ENCODE measurements at places on chromosomes 11 and 22. TPM values are rescaled to one million over a fixed set of nuclear protein-coding genes. Genes with fewer than 3 reads are reported as not detected.

- peaks cover 9% of the 10 kb centered on the region for H3K36me3 ChIP-seq
- peaks cover 6% of the 10 kb centered on the region for H3K27me3 ChIP-seq
- no peak overlapping the region for H3K27ac ChIP-seq
- peaks cover 9% of the 10 kb centered on the region for H3K4me1 ChIP-seq
- DNase-seq = peak; percentile 34
These were observed 43.2 kb upstream of the DLAT start for GRCh38 chr11:111982019-111982464.

Gene OR4C45
- total RNA-seq = not detected

Gene SDHD
- total RNA-seq = 95.4 TPM

DNA sequence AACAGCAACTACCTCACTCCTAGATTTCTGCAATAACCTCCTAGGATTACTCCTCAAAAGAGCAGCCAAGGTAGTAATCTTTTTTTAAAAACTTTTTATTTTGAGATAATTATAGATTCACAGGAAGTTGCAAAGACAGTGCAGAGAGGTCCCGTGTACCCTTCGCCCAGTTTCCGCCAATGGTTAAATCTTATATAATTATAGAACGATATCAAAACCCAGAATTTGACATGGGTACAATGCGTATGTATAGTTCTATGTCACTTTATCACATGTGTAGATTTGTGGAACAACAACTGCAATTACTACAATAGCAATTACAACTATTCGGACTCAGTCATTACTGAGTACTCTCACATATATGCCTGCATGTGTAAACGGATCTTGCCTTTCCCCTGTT is 94.8 kb upstream of the APOA1 start:
- peaks cover 55% of the 10 kb centered on the region for H3K4me1 ChIP-seq
- peak overlapping the region; percentile 23 for H3K4me3 ChIP-seq
- no peak for DNase-seq
- peaks cover 18% of the 10 kb centered on the region for H3K36me3 ChIP-seq
- H3K27me3 ChIP-seq = no peaks in the 10 kb centered on the region

DNA sequence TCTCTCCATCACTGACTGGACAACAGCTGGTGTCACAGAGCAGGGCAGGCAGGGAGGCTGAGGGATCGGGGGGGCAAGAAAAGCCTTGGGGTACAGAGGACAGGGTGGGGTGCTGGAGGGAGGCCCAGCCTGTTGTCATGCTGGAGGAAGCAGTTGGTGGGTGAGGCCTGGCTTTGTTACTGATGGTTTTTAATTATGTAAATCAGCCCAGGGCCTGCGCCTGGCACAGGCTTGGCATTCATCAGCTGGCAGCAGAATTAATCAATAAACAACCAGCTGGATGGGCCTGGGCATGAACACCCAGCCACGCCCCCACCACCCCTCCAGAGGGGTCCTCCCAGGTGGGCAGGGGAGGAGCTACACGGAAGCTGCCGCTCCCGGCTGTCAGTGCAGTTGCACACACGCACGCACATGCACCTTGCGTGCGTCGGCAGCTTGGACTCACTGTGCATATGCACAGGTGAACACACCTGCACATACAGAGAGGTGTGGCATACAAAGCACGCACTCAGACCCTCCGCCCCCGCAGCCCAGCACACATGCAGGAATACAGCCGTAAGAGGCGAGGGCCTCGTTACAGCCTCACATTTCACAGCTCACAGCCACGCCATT is 21.3 kb upstream of the ELFN2 start:
- H3K27me3 ChIP-seq = no peaks in the 10 kb centered on the region
- DNase-seq = no peak
- no peak overlapping the region for H3K4me3 ChIP-seq

Gene TMEM132A
- 2.4 TPM for total RNA-seq

DNA sequence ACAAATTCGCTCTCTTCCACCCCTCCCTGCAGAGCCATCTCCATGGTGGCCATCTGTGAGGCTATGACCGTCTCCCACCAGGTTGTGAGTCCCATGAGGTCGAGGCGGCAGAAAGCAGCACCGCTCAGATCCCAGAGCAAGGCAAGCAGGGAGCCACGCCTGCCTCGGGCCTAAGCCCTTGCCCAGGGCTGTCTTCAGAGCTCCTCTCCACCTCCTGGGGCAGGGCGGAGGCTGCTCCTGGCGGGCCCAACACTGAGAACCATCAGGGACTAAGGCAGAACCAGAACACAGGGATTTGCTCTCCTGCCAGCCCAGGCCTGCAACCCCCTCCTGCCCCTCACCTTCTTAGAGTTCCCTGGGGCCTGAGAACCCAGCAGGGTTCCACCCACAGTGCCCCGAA is 80.9 kb upstream of the WNT11 start:
- no peak for DNase-seq
- H3K27ac ChIP-seq = no peak overlapping the region
- peaks cover 3% of the 10 kb centered on the region for H3K27me3 ChIP-seq
- H3K4me1 ChIP-seq = peaks cover 28% of the 10 kb centered on the region
- no peaks in the 10 kb centered on the region for H3K36me3 ChIP-seq

DNA sequence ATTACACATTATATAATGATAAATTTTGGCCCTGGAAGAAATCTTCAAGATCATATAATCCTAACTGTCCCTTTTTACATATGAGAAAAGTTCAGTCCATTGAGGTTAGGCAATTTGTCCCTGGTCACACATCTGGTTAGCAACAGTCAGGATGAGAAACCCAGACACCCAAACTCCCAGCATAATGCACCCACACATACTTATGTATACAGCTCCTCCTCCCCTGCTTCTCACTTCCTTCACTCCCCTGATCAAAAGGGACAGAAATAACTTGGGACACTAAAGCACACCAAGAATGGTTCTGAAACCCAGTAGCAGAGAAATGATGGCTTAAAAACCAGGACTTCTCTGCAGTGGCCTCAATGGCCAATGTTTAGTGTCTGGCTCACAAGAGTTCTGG is 11.1 kb downstream of the NUMA1 start:
- no peak overlapping the region for H3K4me3 ChIP-seq
- H3K27me3 ChIP-seq = no peaks in the 10 kb centered on the region
- peaks cover 19% of the 10 kb centered on the region for H3K36me3 ChIP-seq
- peak overlapping the region; percentile 64 for H3K27ac ChIP-seq
- no peak for DNase-seq
- peaks cover 60% of the 10 kb centered on the region for H3K4me1 ChIP-seq

Gene PLAAT5
- total RNA-seq = not detected

DNA sequence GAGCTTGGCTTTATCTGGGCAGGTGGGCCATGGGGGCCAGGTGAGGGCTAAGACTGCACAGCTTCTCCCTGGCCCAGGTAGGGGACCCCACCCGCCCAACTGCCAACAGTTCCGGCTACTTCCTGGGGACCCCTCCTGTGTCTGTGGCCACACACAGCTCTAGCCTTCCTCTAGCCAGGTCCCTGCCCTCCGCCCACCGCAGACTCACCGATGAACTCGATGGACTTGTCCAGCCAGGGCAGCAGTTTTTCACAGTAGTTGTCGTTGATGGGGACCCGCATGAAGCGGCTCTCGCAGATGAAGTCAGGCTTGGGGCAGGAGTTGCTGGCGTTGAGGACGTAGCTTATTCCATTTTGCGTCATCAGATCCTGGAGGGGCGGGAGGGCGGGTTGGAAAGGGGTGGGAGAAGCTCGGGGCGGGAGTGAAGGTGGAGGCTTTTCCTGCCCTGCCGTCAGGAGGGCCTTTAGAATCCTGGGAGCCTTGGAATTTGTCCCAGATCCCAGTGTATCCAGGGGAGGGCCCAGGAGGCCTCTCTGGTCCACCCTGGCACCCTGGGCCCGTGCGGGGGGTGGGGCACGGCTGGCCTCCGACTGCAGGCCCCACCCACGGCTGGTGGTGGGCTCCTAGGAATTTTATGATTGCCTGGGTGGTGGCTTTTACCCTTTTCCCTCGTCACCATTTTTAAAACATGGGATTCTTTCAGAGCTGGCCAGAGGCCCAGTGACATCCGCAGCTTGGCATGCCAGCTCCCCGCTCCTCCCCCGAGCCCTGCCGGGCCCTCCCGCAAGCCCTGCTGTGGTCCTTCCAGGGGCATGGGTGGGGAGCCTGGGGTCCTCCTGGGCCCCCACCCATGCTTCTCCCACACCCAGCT is 13.9 kb downstream of the DUSP8 start:
- no peaks in the 10 kb centered on the region for H3K36me3 ChIP-seq
- peaks cover 2% of the 10 kb centered on the region for H3K27me3 ChIP-seq
- no peaks in the 10 kb centered on the region for H3K4me1 ChIP-seq
- H3K4me3 ChIP-seq = no peak overlapping the region
- no peak overlapping the region for H3K27ac ChIP-seq

- H3K4me1 ChIP-seq = peaks cover 11% of the 10 kb centered on the region
- peaks cover 2% of the 10 kb centered on the region for H3K27me3 ChIP-seq
- H3K27ac ChIP-seq = peak overlapping the region; percentile 74
- DNase-seq = no peak
- H3K4me3 ChIP-seq = peak overlapping the region; percentile 88
These were observed 1.2 kb downstream of the KCNQ1OT1 start for GRCh38 chr11:2698386-2699184.

DNA sequence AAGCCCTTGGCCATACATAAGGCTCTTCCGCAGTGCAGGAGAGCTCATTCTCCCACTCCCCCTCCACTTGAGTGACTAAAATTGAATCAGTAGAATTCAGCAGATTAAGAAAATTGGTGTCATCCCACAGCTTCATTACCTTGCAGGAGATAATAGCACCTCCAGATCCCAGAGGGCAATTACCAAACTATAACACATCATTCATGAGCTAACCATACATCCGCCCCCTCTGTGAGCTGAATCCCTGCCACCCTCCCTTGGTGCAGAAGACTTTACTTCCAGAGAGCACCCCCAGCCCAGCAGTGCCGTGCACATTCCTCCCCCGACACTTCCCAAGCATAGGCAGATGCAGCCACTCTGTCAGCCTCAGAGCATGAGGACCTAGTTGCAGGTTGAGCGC is 496.5 kb upstream of the B3GAT1 start:
- no peak for DNase-seq
- no peaks in the 10 kb centered on the region for H3K27me3 ChIP-seq
- no peak overlapping the region for H3K27ac ChIP-seq
- H3K4me3 ChIP-seq = no peak overlapping the region
- H3K4me1 ChIP-seq = no peaks in the 10 kb centered on the region
- H3K36me3 ChIP-seq = no peaks in the 10 kb centered on the region

- peaks cover 32% of the 10 kb centered on the region for H3K36me3 ChIP-seq
- H3K4me3 ChIP-seq = no peak overlapping the region
- DNase-seq = no peak
- H3K27me3 ChIP-seq = no peaks in the 10 kb centered on the region
- peaks cover 16% of the 10 kb centered on the region for H3K4me1 ChIP-seq
- H3K27ac ChIP-seq = no peak overlapping the region
These were observed 10.1 kb downstream of the AIP start for GRCh38 chr11:67492801-67493547.

DNA sequence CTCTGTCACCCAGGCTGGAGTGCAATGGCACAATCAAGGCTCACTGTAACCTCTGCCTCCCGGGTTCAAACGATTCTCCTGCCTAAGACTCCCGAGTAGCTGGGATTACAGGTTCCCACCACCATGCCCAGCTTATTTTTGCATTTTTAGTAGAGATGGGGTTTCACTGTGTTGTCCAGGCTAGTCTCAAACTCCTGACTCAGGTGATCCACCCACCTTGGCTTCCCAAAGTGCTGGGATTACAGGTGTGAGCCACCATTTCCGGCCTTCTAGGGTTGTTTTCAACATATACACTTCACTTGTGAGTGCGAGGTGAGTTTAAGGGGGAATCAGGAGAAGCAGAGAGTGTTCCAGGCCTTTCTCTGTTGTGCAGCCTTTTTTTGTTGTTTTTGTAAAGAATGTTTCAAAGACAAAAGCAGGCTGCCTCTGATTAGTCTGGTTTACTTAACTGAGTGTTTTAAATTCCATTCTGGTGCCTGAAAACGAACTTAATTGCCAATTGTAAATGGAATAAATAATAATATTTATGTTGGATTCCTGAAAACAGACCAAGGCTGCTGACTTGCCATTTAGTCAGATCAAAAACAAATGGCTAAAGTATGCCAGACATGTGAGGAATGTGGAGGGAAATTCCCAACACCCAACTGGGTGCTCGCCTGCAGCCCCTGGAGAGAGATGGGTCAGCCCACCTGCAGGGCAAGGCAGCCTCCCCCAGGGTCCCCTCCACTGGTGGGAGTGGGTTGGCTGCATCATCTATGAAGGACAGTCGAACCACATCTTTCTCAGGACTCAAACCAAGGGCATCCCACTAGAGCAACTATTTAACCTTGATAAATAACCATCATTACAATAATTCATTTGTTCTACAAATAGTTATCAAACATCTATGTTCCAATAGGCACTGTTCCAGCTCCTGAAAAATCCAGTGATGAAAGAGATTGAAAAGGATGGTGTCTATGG is 4.6 kb upstream of the RANGAP1 start:
- H3K4me3 ChIP-seq = no peak overlapping the region
- peaks cover 12% of the 10 kb centered on the region for H3K4me1 ChIP-seq
- no peaks in the 10 kb centered on the region for H3K36me3 ChIP-seq
- DNase-seq = no peak

DNA sequence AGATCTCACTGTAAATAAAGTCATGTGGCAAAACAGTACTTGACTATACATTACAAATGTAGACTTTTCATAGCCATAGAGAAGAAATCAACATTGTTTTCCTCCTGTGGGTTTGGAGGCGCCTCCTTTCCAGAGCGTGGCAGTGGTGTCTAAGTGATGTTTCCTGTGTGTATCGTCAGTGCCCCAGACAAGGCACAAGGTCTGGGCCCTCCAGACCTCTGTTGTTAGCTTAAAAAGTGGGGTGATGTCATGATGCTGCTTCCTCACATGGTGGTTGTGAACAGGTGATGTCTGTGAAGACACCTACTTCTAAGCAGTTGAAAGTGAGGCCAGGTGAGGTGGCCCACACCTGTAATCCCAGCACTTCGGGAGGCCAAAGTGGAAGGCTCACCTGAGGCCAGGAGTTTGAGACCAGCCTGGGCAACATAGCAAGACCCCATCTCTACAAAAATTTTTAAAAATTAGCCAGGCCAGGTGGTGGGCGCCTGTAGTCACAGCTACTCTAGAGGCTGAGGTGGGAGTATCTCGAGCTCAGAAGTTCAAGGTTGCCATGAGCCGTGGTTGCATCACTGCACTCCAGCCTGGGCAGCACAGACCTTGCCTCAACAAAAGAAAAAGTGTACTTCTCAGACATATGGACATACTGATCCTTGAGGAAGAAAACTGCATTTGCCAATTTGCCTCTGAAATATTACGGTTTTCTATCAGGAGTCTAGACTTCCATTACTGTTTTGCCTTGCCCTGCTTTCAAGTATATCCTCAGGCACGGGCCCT is 15.7 kb downstream of the NUP50 start:
- no peak overlapping the region for H3K4me3 ChIP-seq
- peak overlapping the region; percentile 61 for H3K27ac ChIP-seq
- peaks cover 53% of the 10 kb centered on the region for H3K4me1 ChIP-seq
- H3K27me3 ChIP-seq = no peaks in the 10 kb centered on the region
- DNase-seq = peak; percentile 14

DNA sequence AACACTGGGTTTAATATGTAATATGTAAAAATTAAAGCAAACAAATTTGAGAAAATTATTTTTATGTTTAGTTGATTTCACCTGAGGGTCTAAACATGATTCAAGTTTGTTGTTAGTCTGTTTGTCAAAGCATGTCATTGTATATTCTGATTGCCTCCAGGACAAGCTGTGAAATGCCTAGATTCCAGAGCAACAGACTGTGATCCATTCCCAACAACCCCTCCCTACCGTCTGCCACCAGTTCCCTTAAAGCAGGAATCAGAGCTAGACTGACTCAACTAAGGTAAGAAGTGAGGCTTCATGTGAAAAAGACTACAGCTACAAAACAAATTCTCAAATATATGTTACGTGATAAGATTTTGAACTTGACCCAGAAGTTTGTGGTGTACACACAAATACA is 304.2 kb downstream of the RAB38 start:
- H3K4me3 ChIP-seq = no peak overlapping the region
- no peaks in the 10 kb centered on the region for H3K4me1 ChIP-seq
- H3K27ac ChIP-seq = no peak overlapping the region

All from activated T-helper 1 cell treated with anti-CD3 and anti-CD28 coated beads, Interleukin-12 subunit alpha, Interleukin-12 subunit beta, Interleukin-2, Interleukin-4 antibody, amounts not matched to agents 30 ng/mL and 10 ng/mL and 1 ng/mL, durations not matched to agents 14 hours and 24 hours and 36 hours (primary cell).